H9 (cell line): ENCODE measurements at places on chromosomes 16 and 17.

DNA sequence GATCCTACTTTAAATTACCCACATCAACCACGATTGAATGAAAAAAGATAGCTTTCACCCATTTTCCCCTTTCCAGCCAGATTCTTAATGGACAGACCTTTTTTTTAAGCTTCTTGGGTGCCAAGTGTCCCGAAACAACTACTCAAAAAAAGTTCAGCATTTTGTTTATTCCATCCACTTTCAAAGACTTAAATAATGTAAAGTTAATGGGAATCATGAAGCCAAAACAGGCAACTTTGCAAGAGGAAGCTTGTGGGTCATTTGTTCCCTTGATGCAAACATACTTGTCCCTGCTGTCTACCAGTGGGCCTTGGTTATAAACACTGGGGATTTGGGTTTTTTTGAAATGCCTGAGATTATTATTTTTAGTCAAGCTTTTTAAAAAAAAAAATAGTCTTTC, 414.0 kb upstream of the PSMD7 start:
- DNase-seq = no peak

GRCh38 chr17:81996757-81997441, 19.5 kb downstream of the ASPSCR1 start:
- no peak for DNase-seq

DNA sequence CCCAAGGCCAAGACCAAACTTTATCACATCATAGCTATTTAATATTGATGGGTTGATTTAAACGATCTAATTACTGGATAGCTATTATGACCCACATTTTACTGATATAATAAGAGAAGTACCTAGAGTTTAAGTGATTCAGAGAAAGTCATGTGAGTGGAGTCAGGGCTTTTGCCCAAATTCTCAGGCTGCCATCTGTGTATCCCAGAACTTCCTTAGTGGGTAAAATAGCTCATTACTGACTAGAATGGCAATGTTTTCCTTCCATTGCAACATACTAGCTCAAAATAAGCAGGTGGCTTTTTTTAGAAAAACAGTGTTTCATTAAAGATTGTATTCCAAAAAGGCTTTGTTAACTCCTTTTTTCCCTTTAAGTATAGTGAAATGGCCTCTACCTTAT, 113.9 kb upstream of the MAF start:
- no peak for DNase-seq

GRCh38 chr17:20171741-20172365, 162.7 kb downstream of the SPECC1 start:
- no peak for DNase-seq
